ENCODE measurements at places on chromosomes 7 and 10. TPM values are rescaled to one million over a fixed set of nuclear protein-coding genes. Genes with fewer than 3 reads are reported as not detected.

GRCh38 chr7:8938044-8938805 is 504.8 kb downstream of the NXPH1 start:
- peaks cover 5% of the 10 kb centered on the region for H3K27me3 ChIP-seq
- no peak overlapping the region for H3K27ac ChIP-seq
- DNase-seq, result no peak
- no peaks in the 10 kb centered on the region for H3K4me1 ChIP-seq
- no peaks in the 10 kb centered on the region for H3K36me3 ChIP-seq
- H3K4me3 ChIP-seq, result no peak overlapping the region

- no peak for DNase-seq
- H3K4me3 ChIP-seq, result no peak overlapping the region
- H3K4me1 ChIP-seq, result no peaks in the 10 kb centered on the region
- no peaks in the 10 kb centered on the region for H3K27me3 ChIP-seq
- H3K27ac ChIP-seq, result no peak overlapping the region
Measured at GRCh38 chr7:3987426-3987927, 686.4 kb downstream of the SDK1 start.

Gene GOLGA7B
- total RNA-seq, result 0.07 TPM

DNA sequence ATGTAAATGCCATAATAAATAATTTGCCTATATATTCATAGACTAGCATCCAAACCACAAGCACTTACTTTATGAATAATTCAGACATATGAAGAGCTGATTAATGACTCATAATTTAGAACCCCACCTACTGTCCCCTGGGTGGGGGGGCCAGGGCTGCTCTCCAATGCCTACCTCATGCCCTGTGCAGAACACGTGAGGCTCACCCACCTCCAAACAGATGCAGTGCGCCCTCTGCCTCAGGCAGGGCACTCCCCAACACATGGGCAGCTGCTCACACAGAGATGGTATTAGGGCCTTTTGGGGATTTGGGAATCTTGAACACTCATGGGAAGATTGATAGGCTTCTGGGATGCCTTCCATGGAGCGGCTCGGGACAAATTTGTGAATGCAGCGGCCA is 75.1 kb upstream of the INSIG1 start:
- DNase-seq, result no peak
- no peak overlapping the region for H3K4me3 ChIP-seq
- no peaks in the 10 kb centered on the region for H3K36me3 ChIP-seq
- no peak overlapping the region for H3K27ac ChIP-seq
- H3K27me3 ChIP-seq, result peaks cover 4% of the 10 kb centered on the region
- peaks cover 59% of the 10 kb centered on the region for H3K4me1 ChIP-seq

Gene PRKCQ
- 2.4 TPM for total RNA-seq

DNA sequence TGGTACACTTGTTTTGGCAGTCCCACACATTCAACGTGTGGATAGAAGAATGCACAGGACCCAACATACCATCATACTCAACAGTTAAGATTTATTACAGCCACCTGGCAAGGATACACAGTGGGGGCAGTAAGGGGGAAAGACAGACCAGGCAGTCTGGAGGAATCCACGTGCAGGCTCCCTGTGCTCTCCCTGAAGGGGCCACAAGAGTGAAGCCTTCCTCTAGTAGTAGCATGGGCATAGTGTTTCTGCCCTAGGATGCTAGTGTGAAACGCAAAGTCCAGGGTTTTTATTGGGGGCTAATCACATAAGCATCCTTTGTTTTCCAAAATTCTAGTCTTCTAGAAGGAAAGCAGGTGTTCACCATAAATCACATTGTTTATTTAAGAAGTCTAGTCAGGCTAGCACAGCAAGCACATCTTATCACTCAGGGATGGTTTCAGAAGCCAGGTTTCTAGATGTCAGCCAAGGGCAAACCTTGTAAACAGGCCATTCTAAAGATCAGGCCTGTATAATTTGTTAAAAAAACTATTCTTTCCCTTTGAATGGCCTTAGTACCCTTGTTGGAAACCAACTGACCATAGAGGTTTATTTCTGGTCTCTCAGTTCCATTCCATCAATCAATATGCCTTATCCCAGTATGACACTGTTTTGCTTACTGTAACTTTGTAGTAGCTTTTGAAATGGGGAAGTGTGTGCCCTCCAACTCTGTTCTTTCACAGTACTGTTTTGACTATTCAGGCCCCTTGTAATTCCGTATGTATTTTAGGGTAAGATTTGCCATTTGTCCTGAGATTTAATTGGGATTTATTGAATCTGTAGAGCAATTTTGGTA is 12.4 kb upstream of the TFAM start:
- DNase-seq, result no peak
- no peak overlapping the region for H3K4me3 ChIP-seq
- H3K4me1 ChIP-seq, result peaks cover 10% of the 10 kb centered on the region
- H3K27me3 ChIP-seq, result no peaks in the 10 kb centered on the region
- peaks cover 2% of the 10 kb centered on the region for H3K36me3 ChIP-seq
